DMS 273 treated with DMSO at 0.1 percent for 48 hours (cell line): ENCODE measurements at places on chromosomes 2 and 18.

- DNase-seq: no peak
Measured at GRCh38 chr18:77969972-77970371, 720.3 kb downstream of the GALR1 start.

DNA sequence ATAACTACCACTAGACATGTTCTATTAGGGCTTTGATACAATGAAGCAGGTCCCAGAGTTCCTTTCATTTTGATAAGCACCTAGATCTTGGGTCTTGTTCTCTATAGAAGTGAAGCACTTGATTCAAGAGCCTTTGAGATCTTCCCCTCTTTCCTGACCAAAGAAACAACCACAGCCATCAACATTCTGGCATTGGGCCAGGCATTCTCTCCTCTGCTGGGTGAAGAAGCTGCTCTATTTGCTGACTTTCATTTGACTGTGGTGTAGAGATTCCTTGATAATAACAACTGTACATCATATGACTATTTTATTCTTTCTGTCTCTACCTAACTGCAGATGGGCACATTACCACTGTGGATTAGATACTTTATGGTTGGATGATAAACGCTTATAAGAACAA, 96.6 kb upstream of the LYPD1 start:
- DNase-seq: no peak

GRCh38 chr18:35973650-35974049, 1.2 kb downstream of the RMP24 start:
- no peak for DNase-seq

DNA sequence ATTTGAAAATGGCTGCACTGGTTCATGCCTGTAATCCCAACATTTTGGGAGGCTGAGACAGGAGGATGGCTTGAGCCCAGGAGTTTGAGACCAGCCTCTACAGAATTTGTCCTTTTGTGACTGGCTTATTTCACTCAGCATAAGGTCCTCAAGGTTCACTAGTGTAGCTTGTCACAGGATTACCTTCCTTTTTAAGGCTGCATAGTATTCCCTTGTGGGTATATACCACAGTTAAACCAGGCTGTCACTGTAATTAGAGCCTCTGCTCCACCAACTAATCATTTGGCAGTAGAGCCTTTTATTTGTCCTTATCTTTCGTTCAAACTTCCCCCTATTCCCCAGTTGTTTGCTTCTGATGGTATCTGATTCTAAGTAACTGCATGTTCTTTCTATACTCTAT, 50.4 kb upstream of the SELENOI start:
- no peak for DNase-seq

- DNase-seq: peak; percentile 80
Measured at GRCh38 chr2:235611756-235612155, 117.9 kb downstream of the AGAP1 start.

DNA sequence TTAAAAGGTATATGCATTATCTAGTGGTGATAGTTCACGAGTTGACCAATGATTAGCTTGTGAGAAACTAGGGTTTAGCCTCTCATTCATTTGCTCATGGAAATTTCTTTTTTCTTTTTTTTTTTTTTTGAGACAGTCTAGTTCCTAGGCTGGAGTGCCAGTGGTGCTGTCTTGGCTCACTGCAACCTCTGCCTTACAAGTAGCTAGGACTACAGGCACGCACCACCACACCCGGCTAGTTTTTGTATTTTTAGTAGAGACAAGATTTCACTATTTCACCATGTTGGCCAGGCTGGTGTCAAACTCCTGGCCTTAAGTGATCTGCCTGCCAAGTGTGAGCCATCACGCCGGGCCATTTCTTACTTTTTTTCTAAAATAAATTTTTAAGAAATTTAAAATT, 14.0 kb downstream of the KDM3A start:
- no peak for DNase-seq

- DNase-seq: no peak
Measured at GRCh38 chr2:214545898-214546542, 135.2 kb downstream of the VWC2L start.

DNA sequence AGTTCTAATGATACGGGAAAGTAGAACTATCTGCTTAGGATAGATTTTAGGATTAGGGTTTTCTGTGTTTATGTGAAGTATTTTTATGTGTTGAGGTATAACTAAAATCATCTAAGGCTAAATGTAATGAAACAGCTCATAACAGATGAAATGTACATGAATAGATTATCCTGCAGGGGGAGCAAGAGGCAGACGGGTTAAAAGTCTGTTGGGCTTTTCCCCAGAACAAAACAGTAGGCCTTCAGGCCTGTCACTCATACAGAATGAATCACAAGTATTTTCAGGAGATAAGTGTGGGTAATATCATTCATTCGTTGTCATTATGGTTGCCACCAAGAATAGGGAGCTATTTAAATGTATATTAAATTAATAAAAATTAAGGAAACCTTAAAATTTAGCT, 107.9 kb upstream of the IL1R2 start:
- DNase-seq: no peak
